ENCODE measurements at places on chromosomes 5 and 9.
A peak's percentile ranks its signal among the peaks of the same experiment; 100 is the strongest.

DNA sequence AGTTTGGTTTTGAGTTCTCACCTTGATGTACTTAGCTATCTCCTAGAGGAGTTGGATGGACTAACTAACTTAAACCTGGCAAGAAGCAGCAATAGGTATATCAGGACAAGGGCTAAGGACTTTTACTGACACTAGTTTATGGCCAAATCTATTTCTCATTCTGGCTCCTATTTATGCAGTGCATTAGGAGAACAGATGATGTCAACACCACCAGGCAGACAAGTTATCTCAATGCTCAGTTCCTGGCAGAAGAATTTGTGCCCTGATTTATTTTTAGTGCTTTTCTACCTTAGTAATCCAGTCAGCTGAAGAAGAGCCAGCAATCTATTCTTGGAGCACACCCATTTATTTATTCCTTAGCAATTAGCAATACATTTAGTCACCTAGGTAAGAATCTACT lies 30.7 kb upstream of the MYOT start:
- DNase-seq = no peak

DNA sequence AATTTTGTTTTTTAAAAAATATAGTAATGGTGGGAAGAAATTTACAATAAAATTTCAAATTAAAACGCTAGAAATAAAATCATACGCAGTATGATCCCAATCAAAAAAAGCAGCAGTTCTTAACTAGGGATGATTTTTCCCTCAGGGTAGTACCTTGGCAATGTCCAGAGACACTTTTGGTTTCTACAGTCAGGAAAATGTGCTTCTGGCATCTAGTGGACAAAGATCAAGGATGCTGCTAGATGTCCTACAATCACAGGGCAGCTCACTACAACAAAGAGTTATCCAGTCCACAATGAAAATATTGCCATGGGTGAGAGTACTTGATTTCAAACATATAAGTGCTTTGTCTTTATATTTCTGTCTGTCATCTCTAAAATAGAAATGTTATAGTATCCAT lies 400.2 kb upstream of the SGCD start:
- DNase-seq = no peak

- DNase-seq = no peak
These were observed 130.1 kb upstream of the PTGER4 start for GRCh38 chr5:40549616-40550015.

DNA sequence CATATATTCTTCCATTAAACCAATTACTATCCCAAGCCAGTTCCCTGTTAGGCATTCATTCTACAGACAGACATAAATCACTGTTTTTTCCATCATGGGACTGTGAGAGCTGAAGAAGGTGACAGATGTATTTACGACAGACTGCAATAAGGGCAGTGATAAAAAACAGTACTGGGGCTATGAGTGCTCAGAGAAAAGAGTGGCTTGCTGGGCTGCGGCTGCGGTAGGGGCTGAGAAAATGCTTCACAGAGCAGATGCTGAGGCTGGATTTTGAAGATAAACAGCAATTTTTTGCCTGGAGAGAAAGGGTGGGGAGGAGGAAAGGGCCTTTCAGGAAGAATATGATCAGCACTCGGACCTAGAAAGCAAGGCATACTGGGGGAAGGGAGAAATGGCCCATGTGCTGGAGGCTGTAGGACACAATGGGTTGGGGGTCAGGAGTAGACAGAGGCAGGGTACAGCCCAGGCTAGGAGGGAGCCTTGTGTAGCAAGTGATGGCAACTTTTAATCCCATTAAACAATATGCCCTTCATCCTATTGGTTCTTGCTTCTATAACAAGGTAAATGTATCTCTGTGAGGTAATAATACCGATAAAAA lies 279.3 kb downstream of the ASTN2 start:
- no peak for DNase-seq

- no peak for DNase-seq
These were observed 461.7 kb downstream of the CHSY3 start for GRCh38 chr5:130365956-130366355.

DNA sequence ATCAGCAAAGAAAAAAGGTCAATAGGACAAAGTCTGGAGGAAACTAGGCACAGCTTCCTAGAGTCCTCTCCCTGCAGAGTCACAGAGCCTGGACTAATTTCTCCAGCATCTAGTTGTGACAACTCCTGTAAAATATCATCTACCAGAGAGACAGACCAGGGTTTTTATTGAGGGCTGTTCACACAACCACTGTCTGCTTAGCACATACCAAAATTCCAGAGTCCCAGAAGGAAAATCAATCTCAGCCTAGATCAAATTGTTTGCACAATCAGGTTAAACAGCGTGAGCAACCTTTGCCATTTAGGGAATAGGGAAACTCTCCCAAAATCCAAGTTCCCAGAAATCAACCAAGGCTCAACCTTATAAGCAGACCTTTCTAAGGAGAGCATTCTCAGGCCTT lies 190.3 kb downstream of the SYK start:
- DNase-seq = no peak

DNA sequence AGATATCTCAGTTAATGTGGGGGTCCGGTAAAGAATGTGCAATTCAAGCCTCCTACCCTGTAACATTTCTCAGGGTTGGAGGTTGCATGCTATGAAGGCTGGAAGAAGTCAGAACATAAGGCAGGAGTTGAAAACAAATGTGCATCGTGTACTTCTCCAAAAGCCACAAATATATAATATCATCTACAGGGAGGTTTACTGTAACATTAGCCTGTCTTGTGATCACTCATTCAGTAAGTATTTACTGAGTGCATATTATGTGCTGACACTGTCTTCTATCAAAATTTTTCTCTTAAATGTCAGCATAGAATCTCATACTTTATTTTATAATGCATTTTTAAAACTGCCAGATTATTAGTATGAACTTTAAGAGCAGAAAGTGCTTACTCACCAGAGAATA lies 105.6 kb upstream of the ZNF366 start:
- no peak for DNase-seq

GRCh38 chr5:112860929-112861637 lies at the start of gene SRP19:
Gene SRP19 (plus strand): TSS chr5:112861287. CDS start chr5:112861377, 90 bp downstream.
- DNase-seq = peak; percentile 62

- no peak for DNase-seq
These were observed 219.2 kb upstream of the MAP3K1 start for GRCh38 chr5:56596155-56596554.

DNA sequence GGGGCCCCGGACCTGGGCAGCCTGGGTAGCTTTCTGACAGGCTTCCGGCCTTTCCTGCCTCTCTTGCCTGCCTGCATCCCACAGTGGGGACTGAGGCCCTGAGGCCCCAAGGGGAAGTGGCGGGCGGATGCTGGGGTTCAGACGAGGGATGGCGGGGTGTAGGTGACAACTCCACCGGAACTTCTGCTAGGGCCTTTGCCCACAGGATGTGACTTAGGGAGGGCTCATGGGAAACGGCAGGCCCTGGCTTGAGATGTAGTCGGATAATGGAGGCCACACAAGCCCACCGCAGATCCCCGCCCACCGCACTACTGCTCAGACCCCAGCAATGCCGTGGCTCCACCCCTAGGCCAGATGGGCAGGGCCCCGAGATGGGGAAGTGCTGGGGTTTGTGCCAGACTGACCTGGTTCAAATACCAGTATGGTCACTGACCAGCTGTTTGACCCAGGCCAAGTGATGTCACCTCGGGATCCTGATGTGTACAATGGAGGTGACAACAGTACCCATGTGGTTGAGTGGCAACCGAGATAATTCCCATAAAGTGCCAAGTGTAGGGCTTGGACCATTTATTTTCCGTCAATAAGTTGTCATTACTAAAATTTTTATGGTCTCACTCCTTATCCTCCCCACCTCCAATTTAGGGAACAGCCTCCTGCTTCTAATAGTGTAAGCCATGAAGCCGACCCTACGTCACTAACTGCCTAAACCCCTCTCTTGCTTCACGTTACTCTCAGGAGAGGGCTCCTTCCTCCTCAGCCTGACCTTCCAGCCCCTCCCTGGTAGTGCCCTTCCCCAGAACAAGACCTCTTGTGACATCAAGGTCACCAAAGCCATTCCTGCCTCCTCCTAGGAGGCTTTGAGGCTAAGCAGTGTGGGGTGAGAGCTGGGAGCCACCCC lies 2.5 kb upstream of the CDK9 start:
- no peak for DNase-seq

- DNase-seq = no peak
These were observed 164.2 kb downstream of the MEF2C start for GRCh38 chr5:88718736-88719135.

GRCh38 chr9:73753171-73753570 lies 601.5 kb downstream of the ANXA1 start:
- DNase-seq = no peak

GRCh38 chr9:14935106-14935751 lies 25.0 kb upstream of the FREM1 start:
- no peak for DNase-seq

DNA sequence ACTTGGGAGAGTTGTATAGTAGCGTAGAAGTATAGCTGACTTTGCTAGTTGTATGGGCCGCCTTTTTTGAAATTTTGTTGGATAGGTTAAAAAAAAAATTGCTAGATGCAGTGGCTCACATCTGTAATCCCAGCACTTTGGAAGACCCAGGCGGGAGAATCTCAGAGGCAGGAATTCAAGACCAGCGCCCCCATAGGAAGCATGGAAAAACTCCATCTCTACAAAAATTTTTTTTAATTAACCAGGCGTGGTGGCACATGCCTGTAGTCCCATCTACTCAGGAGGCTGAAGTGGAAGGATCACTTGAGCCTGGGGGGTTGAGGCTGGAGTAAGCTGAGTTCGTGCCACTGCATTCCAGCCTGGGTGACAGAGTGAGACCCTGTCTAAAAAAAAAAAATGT lies 59.2 kb downstream of the SMC5 start:
- no peak for DNase-seq

- DNase-seq = no peak
These were observed 18.1 kb downstream of the FGF1 start for GRCh38 chr5:142667831-142668230.

- DNase-seq = no peak
These were observed 102.2 kb downstream of the CETN3 start for GRCh38 chr5:90307322-90307721.

GRCh38 chr9:29001006-29001405 lies 1427.7 kb upstream of the C9orf72 start:
- no peak for DNase-seq

GRCh38 chr9:24587883-24588282 lies 42.2 kb upstream of the IZUMO3 start:
- DNase-seq = no peak

DNA sequence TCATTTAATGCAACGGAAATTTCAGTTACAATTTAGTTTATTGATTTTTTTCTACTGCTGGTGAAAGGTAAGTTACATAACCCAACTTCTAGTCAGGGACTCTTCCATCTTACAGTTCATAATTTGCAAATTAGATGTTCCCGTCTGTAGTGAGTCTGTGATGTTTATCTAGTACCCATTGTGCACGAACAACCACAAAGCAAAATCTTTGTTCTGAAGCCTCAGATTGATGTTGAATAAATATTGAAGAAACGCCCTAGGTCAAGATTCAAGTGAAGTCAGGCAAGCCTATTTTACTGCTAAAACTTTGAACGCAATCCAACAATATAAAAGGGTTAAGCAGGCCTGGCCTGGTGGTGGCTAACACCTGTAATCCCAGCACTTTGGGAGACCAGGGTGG lies 43.1 kb downstream of the BASP1 start:
- no peak for DNase-seq

GRCh38 chr5:168790671-168791250 lies 211.6 kb upstream of the PANK3 start:
- DNase-seq = no peak

DNA sequence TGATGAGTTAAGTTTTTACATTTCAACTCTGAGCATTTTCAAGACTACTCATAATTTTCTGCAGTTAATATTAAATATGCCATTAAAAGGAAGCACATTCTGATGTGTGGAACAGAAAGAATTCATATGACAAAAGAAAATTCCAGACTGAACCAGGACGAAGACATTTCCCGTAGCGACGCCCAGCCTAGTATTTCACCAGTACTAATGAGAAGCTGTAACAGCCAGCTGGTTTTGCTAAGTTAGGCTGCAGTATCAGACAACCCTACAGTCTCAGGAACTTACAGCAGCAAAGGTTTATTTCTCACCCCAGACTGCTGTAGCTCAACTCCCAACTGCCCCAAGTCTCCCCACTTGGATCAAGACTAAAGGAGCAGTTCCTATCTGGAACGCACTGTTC lies 91.6 kb downstream of the TMEM174 start:
- no peak for DNase-seq

DNA sequence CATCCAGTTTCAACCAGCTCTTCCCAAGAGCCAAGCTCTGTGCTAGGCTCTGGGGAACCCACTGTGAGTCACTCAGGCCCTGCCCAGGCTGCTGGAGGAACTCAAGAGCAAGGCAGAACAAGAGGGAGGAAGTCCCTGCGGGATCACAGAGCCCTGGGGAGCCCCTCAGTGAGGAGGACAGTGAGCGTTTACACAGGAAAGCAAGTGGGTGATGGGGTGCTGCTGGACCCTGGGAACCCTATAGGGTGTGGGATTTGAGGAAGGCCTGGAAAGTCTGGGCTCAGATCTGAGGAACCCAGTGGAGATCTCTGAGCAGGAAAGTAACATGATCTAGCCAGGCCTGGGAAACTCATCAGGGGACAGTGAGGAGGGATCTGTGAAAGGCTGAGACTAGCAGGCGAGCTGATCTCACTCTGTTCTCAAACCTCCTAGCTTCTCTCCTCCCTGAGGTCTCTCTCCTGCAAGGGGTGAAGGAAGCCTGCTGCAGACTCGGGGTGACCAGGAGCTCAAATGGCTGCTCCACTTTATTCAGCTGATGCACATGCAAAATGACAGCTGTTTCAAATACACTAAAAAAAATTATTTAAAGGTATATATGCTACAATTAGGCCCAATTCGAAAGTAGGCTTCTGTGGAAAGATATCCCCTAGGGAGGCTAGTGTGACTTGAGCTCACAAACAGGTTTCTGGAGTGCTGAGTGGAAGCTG lies 70.0 kb downstream of the SHB start:
- DNase-seq = no peak

DNA sequence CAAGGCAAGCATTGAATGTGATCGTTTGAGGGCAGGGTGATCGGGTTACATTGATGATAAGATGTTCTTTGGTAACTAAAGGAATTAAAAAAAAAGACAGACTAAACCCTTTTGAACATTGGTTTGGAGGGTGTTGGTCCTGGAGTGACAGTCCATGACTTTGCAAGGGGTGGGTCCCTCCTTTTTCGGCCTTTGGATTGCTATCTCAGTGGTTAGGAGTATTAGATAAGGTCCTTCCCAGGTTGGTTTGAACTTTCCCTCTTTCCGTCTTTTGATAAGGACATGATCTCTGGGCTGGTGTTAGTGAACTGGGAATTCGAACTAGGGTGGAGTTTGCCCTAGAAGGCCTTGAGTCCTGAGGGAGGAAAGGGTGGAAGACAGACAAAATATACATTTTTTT lies 5.4 kb upstream of the ABO start:
- no peak for DNase-seq

GRCh38 chr5:44388321-44389089 lies 715 bp downstream of the FGF10 start:
- no peak for DNase-seq

All from stimulated activated CD4-positive, alpha-beta T cell treated with anti-CD3 and anti-CD28 coated beads, Interleukin-1b, Interleukin-23, amount 100 ng/mL, for 1 hour (primary cell).